ENCODE measurements at places on chromosomes 13 and 19.
A peak's percentile ranks its signal among the peaks of the same experiment; 100 is the strongest.

GRCh38 chr13:75705395-75705794, 69.3 kb downstream of the LMO7 start:
- no peak for DNase-seq

- no peak for DNase-seq
These were observed 52.3 kb upstream of the URI1 start for GRCh38 chr19:29889702-29890101.

GRCh38 chr13:63643543-63643942, 2227.9 kb upstream of the PCDH20 start:
- DNase-seq: no peak

DNA sequence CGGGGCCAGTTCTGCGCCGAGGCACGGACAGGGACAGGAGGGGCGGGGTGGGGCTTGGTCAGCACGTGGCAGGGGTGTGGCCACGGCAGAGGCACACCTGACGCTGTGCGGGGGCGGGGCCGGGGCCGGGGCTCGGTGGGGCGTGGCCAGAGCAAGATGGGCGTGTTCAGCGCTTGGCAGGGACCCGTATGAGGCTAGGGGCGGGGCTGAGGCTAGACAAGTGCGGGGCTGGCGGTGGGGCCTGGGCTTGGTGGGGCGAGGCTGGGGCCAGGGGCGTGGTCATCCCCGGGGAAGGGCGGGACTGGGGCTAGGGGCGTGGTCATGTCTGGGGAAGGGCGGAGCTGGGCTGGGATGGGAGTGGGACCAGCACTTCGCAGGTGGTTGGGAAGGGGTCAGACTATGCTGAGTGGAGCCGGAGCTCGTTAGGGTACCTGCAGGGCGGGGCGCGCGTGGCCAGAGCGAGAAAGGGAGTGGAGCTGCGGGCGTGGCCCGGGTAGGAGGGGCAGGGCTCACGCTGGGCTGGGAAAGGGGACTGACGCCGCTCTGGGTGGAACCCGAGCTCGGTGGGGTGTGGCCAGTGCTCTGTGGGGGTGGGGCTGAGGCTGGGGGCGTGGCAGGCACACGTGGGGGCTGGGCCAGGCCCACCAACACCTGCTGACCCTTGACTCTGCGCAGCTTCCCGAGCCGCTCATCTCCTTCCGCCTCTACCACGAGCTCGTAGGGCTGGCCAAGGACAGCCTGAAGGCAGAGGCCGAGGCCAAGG, 12.8 kb downstream of the POLR2E start:
- DNase-seq: peak; percentile 75

- no peak for DNase-seq
These were observed 636.2 kb downstream of the DIAPH3 start for GRCh38 chr13:59527500-59527899.

GRCh38 chr13:73036566-73036965, 22.2 kb upstream of the KLF5 start:
- DNase-seq: no peak

GRCh38 chr13:59475911-59476310, 687.8 kb downstream of the DIAPH3 start:
- DNase-seq: no peak

DNA sequence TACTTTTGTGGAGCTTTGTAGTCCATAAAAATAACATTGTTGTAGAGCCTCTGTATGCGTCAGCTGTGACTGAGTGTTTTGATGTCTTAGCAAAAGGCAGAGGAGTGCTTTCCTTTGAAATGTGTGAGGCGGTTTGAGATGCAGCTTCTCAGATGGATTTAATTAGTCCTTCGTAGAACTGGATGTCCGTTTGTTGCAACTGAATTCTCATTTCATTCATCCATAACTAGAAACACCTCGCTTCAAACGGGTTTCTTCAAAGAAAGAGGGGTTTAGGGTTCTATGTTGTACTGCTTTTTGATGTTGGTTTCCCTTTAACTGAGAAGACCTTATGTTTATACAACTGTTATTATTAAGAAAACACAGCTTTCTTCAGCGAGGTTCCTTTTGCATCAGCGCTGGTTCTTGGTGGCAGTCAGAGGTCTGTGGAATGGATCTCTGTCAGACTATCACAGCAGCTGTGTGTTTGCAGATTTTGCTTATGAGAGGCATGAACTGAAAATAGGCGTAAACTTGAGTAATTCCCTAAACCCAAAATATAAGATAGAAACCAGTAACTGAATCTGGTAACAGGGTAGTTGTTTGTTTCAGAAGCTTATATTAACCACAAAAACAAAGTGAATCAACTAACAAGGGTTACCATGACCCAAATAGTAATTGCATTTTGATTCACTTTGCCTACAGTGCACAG, 194.4 kb downstream of the GGACT start:
- no peak for DNase-seq

DNA sequence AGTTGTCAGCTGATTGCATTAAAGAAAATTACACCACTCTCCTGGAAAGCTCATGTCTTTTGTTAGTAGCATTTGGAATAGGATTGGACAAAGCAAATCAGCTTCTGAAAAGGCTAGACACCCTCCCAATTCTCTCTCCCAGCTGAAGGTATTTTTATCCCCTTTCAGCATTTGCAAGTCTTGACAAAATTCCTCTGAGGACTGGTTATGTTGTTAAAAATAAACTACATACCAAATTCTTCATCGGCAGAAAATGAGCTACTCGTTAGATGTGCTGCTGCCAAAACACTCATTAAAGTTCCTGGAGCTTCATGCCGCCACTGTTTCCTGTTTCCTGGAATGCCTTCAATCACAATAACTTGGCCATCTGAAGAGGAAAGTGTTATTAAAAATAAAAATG, 37.1 kb downstream of the UTP14C start:
- no peak for DNase-seq

DNA sequence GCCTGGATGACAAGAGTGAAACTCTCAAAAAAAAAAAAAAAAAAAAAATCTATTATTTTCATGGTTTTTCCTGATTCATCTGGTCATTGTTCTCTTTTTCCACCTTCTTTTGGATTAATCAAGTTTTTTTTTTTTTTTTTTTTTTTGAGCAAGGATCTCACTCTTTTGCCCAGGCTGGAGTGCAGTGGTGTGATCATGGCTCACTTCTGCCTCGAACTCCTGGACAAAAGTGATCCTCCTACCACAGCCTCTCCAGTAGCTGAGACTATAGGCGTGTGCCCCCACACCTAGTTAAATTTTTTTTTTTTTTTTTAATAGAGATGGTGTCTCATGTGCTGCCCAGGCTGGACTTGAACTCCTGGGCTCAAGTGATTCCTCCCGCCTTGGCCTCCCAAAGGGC, 27.7 kb downstream of the BLOC1S3 start:
- DNase-seq: no peak
